ENCODE measurements at places on chromosomes 1 and 21. TPM values are rescaled to one million over a fixed set of nuclear protein-coding genes. Genes with fewer than 3 reads are reported as not detected.

Gene PDZK1
- not detected for total RNA-seq

Gene BPNT1
- 24.8 TPM for total RNA-seq

Gene FCRL6
- 1.8 TPM for total RNA-seq

Gene CD34
- not detected for total RNA-seq

Gene FCGR3B
- total RNA-seq, result not detected

Gene LORICRIN
- total RNA-seq, result not detected

Gene SMPDL3B
- not detected for total RNA-seq

Gene OR2T35
- not detected for total RNA-seq
